ENCODE measurements at places on chromosomes 1 and 21. TPM values are rescaled to one million over a fixed set of nuclear protein-coding genes. Genes with fewer than 3 reads are reported as not detected.

The RUNX3 gene
- 0.59 TPM for polyA plus RNA-seq

The PADI1 gene
- polyA plus RNA-seq, result 0.32 TPM

The OTUD7B gene
- 5.9 TPM for polyA plus RNA-seq

The GBP4 gene
- polyA plus RNA-seq, result not detected

The LRRC8B gene
- polyA plus RNA-seq, result 1.7 TPM

The CD5L gene
- polyA plus RNA-seq, result not detected

The GNG4 gene
- 0.25 TPM for polyA plus RNA-seq

The ESPN gene
- polyA plus RNA-seq, result 0.27 TPM

The GIPC2 gene
- polyA plus RNA-seq, result not detected

The GNAT2 gene
- 0.20 TPM for polyA plus RNA-seq
